ENCODE measurements at places on chromosomes 4 and X.

DNA sequence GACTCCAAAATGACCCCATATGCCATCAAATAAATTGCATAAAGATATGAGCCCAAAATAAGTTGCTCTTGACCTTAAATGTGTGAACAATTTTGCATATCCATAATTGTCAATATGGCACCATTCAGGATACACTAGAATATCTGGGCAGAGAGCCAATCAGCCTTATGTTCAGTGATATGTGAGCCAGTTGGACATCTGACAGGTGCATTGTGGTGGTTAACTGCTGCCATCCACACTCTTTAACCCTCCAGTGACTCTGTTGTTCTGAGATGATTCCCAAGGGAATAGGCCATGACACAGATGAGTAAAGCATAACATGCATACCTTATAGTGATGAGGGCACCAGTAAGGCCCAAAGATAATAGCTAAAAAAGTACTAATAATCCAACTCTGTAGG is 500.1 kb downstream of the PCDH18 start:
- ATAC-seq: no peak

DNA sequence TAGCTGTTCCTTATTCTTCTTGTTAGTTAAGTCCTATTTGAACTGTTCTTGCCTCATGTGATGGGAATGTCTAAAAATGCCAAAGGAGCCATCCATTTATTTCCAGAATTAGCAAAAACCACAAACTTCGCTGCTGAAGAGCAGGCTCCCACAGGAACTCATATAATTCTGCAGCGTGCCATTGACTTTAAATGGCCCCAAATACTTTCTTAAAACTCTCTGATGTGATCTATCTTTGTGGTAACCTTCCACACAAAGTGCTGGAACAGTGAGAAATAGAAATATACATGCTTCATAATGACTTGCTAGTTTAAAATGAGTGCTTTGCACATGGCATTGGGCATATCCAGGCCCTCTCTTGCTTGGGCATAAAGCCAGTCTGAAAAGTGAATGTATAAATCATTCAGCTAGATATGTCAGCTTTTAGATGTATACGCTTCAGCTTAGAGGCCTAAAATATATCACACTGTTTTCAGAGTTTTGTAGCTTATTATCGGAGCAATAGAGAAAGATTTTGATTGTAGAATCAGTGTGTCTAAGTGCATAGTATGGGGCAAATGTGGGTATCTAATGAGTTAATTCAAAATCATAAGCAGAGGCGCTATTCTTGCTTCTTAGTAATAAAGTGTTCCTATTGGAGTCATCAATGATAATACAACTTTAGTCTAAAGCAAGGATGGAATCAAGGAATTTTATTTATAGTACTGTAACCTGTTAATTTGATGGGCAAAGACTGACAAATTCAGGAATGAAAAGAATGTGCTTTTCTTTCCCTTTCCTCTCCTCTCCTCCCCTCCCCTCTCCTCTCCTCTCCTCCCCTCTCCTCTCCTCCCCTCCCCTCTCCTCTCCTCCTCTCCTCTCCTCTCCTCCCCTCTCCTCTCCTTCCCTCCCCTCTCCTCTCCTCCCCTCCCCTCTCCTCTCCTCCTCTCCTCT is 392.2 kb upstream of the ZFP42 start:
- no peak for ATAC-seq

DNA sequence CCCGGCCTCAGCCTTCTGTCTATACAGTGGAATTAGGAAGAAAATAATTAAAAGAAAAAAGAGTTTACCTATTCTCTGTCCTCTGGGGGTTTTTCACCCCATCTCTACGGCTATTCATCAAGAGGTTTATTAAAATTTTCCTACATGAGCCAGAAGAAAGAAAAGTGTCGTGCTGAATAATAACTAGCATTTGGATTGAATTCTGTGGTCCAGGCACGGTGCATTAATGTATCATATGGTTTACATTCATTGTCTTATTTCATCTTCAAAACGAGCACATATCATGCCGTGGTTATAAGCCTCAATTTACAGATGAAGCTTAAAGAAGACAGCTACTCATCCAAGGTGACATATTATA is 5.4 kb upstream of the NAA15 start:
- ATAC-seq: peak; percentile 21

DNA sequence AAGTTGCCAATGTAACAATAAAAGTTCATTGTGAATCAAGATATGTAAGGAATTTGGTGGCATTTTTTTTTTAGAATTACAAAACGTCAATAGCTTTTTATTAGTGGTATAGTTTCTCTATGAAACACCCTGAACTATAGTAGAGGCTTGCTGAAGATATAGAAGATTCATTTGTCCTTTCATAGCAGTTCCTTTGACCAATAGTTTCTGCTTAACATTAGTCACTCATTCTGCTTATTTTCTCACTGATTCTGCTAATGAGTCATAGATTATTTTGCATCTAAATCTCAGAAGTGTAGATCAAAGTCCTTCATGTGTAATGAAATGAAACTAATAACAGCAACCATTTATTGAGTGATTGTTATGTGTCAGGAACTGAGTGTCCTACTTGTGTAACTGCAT is 205.0 kb upstream of the TET2 start:
- ATAC-seq: peak; percentile 88

GRCh38 chrX:9786798-9787635 is 788 bp downstream of the SHROOM2 start:
- no peak for ATAC-seq

GRCh38 chrX:84335121-84335520 is 147.1 kb upstream of the RPS6KA6 start:
- no peak for ATAC-seq

DNA sequence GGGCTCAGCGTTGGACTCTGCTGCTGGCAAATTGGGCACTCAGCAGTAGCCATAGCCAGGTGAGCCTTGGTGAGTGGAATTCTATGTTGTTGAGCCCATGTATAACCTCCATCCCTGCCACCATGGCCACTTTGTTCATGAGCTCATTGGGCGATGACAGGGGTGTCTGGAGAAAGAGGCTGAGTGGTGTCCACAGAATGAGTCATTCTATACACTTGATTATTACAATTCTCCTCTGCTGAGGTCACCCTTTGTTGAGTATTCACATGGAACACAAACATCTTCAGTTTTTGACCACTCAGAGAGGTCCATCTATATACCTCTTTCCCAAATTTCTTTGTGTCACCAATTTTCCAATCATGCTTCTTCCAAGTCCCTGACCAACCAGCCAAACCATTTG is 1341.7 kb downstream of the PCDH7 start:
- ATAC-seq: no peak

GRCh38 chr4:168879188-168879587 is 130.9 kb downstream of the CBR4 start:
- no peak for ATAC-seq

- peak; percentile 91 for ATAC-seq
These were observed 22.4 kb downstream of the GAB1 start for GRCh38 chr4:143358923-143359643.

- ATAC-seq: no peak
These were observed 8.7 kb upstream of the ALAS2 start for GRCh38 chrX:55039471-55039870.

- ATAC-seq: peak; percentile 68
These were observed 113.5 kb downstream of the VSIG4 start for GRCh38 chrX:65926095-65927019.

DNA sequence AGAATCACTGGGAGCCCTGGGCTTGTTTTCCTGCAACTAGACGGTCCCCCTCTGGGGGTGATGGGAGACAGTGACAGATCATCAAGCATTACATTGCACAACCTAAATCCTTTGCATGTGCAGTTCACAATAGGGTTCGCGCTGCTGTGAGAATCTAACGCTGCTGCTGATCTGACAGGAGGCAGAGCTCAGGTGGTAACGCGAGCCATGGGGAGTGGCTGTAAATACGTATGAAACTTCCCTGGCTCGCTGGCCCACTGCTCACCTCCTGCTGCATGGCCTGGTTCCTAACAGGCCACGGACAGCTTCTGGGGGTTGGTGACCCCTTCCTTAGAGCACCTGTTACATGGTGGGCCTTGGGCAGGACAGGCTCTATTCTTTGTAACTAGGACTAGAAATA is 10.4 kb downstream of the PAQR3 start:
- ATAC-seq: no peak

GRCh38 chrX:147736045-147736444 is 175.7 kb upstream of the FMR1 start:
- no peak for ATAC-seq

- ATAC-seq: no peak
These were observed 18.6 kb downstream of the ARHGAP6 start for GRCh38 chrX:11647138-11647537.

- no peak for ATAC-seq
These were observed 349.8 kb downstream of the OPHN1 start for GRCh38 chrX:68083510-68083909.

DNA sequence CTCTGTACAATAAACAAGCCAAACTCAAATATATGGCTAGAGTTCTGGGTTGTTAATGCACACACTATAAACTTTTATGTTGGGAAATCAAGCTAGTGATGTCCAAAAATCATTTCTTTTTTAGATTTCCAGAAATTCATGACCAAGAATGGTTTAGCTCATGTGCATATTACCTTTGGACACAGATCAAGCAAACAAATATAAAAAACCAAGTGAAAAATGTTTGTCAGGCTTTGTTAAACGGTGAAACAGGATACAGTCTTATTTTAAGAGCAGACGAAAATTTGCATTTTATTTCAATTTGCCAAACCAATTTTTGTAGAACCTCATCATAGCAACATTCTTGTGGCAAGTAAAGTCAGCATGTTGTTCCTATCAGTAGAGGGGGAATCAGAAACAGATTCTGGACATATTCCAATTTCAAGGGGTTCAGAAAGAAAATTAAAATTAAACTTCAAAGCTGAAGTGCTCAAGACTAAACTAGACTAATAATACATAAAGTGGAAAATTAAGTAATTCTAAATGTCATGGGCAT is 413.6 kb downstream of the TRIML1 start:
- ATAC-seq: no peak

DNA sequence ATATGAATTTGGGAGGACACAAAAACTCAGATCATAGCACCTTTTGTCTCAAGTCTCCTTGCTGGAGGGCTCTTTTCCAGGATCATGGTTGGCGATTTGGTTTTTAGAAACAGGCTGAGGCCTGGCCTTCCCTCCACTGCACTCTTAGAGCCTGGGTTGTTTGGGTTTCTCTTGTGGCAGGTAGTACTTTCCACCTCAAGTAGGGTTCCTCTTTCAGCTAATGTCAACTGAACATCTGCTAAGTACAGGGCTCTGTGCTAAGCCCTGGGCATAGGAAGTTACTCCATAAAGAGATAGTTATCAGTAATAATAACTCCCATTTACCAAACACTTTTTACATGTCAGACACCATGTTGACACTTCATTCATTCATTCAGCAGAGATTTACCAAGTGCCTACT is 28.2 kb upstream of the APLN start:
- no peak for ATAC-seq

DNA sequence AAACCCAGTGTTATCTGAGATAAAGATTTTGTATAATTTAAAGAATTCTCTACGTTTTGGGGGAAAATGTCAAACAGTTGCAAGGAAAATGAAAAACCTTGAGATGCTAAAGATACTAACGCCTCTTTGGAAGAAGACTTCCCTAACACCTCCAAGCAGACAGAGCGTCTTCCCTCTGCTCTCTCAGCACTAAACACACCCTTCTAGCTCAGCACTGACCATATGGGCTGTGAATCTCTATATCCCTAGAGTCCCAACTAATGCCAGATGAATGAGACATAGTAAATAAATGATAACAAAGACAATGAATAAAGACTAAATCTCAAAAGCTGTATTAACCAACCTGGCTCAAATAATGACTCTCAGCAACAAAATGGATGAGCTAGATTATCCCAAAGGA is 13.3 kb downstream of the FUNDC1 start:
- ATAC-seq: no peak

GRCh38 chr4:22030307-22030706 is 81.7 kb upstream of the KCNIP4 start:
- no peak for ATAC-seq

DNA sequence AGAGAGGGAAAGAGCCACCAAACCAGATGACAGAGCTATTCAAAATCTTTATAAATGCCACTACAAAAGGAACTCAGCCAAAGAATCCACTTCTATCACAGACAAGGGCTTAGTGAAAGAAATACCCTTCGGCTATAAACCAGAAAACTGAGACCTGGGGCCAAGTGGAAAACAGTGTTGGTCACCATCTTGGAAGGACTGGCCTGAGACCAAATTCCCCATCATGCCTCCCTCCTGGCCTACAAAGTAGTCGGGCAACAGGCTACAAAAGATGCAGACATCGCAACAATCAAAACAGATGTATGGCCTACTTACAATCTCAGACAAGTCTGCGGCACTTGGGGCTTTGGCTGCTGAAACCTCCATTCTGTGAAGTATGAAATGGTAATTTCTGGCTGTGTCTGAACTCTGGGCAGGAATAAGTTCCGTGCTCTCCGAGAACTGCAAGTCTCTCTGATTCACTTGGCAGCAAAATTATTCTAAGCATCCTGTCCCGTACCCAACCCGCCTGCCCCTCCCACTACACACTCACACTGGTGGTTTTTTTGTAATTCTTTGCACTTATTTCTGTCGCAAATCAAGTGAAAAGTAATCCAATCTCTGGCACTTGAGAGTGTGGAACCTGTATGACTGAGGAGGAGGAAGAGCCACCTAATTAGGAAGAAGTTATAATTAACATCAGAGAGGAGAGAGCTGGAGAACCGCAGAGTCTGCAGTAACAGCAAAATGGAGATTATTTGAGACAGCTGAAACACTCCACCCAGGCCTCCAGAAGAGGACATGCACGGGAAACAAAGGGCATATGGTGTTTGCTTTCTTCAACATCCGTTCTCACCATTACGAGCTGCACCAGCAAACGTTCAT is 87.8 kb downstream of the SH3KBP1 start:
- peak; percentile 72 for ATAC-seq

GRCh38 chr4:181017038-181017437 is 1226.2 kb upstream of the TENM3 start:
- no peak for ATAC-seq

- ATAC-seq: no peak
These were observed 28.4 kb downstream of the SORBS2 start for GRCh38 chr4:185783574-185783973.

DNA sequence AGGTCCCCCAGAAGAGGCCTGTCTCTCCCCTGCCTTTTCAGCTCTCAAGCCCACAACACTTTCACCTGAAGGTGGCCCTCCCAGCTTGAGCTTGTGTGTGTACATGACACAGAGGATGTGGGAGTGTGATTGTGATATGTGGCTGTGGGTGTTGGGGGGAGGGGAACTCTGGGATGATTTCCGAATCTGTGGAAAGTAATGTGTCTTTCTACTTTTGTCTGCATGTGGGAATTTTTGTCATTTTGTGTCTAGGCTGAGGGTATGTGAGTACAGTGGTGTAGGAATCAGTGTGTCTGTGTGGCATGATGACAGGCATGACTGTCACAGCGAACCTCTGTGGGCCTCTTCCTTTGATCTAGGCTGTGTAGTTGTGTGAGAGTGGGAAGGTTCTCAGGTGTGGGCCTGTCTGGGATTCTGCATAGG is 6.4 kb downstream of the SYP start:
- ATAC-seq: no peak

DNA sequence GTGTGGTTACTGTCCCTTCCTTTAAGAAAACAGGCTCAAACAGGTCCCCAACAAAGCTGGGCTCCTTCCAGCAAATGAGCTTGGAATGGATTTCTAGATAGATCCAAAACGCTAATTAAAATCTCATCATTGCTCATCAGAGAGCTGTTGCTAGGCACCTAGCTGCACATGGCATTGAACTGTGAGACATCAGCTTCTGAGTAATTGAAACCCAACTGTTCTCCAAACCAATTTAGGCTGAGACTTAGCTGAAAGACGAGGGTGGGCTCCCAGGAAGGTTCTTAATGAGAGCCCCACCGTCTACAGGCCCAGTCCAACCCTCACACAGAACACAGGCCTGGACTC is 59.1 kb downstream of the FAM184B start:
- no peak for ATAC-seq
